ENCODE measurements at places on chromosomes 2 and 18. TPM values are rescaled to one million over a fixed set of nuclear protein-coding genes. Genes with fewer than 3 reads are reported as not detected.

HOXD4 gene
- not detected for total RNA-seq

ACVR1C gene
- 1.2 TPM for total RNA-seq

XIRP2 gene
- not detected for total RNA-seq

INPP5D gene
- total RNA-seq, result 140 TPM

MAP2 gene
- not detected for total RNA-seq

PSMA8 gene
- total RNA-seq, result 0.82 TPM

SRD5A2 gene
- total RNA-seq, result not detected

MARCO gene
- not detected for total RNA-seq

- DNase-seq, result no peak
These were observed 4.0 kb downstream of the NT5DC4 start for GRCh38 chr2:112724591-112725525.

GRCh38 chr2:31089645-31090044 lies 48.6 kb downstream of the GALNT14 start:
- DNase-seq, result no peak

GRCh38 chr2:101518578-101519492 lies 43.9 kb upstream of the RFX8 start:
- DNase-seq, result no peak

GRCh38 chr18:11741505-11742145 lies 52.6 kb downstream of the GNAL start:
- DNase-seq, result no peak

DNA sequence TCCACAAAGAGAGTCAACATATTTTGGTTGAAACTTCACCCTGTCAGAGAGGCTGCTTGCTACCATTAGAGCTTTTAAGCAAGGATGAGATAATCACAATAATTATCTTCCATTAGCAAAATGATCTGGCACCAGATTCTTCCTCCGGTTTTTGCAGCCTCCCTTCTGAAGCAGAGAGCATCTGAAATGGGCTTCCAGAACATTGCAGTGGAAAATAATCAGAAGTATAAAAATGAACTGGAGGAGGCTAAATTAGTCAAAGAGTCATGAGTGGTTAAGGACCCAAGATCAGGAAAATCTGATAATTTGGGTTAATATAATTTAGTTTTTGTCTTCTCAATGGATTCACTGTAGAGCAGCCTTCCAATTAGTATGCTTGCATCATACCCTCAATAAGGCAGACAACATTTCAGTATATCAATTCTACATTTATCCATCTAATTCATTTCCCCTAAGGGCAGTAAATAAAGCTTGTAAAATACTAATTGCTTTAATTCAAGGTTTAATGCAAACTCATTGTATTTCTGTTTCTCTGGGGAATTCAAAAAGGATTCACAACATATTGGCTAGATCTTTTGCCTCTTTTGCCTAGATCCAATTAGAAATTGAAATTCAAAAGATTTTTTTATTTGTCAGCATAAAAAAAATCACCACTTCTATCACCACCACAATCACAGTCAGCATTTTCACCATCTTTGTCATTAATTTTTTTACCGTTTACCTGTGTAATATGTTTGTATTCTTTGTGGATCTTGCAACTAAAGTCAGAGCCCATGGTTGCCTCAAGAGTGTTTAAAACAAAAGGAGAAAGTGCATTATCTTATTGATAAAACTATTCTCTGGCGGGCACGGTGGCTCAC lies 537.2 kb upstream of the DCC start:
- no peak for DNase-seq

- DNase-seq, result no peak
These were observed 73.1 kb upstream of the RBMS1 start for GRCh38 chr2:160566717-160567116.

- DNase-seq, result no peak
These were observed 98.5 kb downstream of the BIN1 start for GRCh38 chr2:127008265-127009015.

- DNase-seq, result no peak
These were observed 57.0 kb downstream of the SH3RF3 start for GRCh38 chr2:109185821-109186570.

- no peak for DNase-seq
These were observed 179.2 kb downstream of the MEMO1 start for GRCh38 chr2:31831585-31831984.

- no peak for DNase-seq
These were observed 21.7 kb downstream of the KCTD18 start for GRCh38 chr2:200488169-200488568.

DNA sequence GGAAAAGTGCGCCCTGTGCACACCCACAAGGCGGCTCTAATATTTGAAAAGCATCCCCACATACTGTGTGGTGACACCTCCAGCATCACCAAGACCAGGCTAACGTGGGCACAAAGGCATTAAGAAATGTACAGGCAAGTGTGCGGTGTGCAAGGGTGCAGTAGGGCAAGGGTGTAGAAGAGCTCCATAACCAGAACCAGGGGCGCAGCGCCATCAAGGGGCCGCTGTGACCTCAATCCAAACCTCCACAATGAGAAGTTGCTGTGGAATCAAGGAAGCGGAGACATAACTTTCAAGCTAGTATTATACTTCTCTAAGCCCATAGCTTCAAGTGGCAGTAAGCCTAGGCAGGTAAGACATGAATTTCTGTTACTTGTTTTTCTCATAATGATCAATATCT lies 13.0 kb downstream of the L3MBTL4 start:
- no peak for DNase-seq

DNA sequence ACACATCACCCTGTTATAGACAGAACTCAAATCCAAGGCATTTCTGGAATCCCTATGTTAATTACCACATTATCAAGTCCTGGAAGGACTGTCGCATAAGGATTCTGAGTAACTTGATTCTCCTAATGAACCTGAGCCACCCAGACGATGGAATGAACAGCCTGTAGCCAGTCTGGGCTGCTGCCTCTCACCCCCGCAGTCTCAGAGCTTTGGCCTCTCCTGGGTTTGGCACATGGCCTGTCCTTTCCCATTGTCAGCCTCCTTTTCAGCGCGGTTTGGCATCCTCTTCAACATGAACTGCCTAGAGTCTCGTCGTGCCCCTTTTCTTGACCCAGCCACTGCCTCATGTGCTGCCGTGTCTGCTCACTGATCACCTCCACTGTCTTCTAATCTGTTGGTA lies 147.6 kb downstream of the SLC8A1 start:
- no peak for DNase-seq

DNA sequence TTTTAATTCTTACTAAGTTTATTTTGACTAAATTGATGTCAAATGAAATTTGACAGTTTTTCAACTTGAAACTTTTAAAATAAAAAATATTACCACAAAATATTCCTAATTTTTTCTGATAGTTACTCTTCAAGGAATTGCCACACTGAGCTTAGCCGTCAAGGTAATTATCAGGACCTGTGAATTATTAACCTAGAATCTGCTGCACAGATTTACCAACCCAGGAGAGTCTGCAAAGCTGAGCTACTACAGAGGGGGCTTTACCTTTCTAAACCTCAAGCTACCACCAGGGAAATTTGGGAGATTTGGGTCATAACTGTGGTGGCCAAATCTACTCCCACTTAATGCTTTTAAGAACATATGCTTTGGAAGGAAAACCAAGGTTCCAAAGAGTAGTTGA lies 324.6 kb downstream of the CCDC178 start:
- DNase-seq, result no peak

- DNase-seq, result no peak
These were observed 135.7 kb downstream of the SPAG16 start for GRCh38 chr2:213419980-213420379.

GRCh38 chr2:98508709-98509066 lies 64.0 kb downstream of the INPP4A start:
- peak; percentile 68 for DNase-seq

GRCh38 chr2:108813732-108814131 lies 27.2 kb downstream of the CCDC138 start:
- no peak for DNase-seq

DNA sequence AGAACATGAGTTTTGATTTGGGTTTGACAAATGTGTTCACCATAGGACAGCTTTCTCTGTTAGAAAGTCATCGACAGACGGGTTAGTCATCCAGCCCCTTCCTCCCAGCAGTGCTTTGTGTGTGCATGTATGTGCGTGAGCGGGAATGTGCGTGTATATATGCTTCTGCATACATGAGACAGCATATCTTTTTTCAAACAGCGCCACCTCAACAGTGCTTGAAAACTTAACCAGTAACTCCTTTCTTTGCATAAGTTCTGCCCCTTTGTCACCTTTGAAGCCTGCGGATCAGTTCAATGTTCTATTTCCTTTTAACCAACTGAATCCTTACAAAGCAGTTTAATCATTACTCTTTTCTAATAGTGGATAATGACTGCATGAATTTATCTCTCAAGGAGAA lies 351.4 kb downstream of the LPIN1 start:
- DNase-seq, result no peak
